ENCODE measurements at places on chromosomes 12 and 14.

DNA sequence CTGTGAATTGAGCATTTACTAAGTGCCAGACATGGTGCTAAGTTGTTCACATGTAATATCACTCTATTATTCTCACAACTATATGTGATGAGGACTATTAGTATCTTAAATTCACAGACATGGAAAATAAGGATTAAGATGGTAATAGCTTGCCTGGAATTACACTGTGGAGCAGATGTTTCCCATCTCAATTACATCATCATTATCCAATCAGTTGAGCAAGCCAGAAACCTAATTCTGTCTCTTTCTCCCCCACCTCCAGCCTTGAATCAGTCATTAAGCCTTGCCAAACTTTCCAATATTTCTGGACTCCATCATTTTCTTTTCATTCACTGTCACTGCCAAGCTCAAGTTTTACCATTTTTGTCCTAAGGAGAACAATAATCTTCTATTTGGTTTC lies 287.8 kb upstream of the KITLG start:
- DNase-seq = no peak

- no peak for DNase-seq
Observed at GRCh38 chr14:87679866-87680265, 313.1 kb downstream of the GALC start.

GRCh38 chr12:5546616-5547015 lies 114.7 kb downstream of the NTF3 start:
- no peak for DNase-seq

- DNase-seq = no peak
Observed at GRCh38 chr14:54680651-54681050, 113.7 kb downstream of the SAMD4A start.

DNA sequence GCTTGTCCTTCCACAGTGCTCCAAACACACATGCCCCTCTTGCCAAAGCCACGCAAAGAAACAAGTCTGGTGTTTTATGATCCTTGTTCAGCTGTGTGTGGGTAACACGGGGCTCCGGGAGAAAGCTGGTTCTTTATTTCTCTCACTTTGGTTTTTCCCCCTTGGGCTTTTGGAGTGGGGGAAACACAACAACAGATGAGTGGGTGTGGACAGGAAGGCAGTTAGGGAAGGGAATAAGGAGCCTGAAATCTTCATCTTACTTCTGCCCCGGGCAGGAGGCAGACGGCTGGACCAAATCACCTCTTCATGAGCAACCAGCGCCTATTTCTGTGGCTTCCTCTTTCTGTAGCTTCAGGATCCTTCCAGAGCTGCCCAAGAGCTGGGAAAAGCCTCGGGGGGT lies 218.5 kb downstream of the PHETA1 start:
- no peak for DNase-seq

DNA sequence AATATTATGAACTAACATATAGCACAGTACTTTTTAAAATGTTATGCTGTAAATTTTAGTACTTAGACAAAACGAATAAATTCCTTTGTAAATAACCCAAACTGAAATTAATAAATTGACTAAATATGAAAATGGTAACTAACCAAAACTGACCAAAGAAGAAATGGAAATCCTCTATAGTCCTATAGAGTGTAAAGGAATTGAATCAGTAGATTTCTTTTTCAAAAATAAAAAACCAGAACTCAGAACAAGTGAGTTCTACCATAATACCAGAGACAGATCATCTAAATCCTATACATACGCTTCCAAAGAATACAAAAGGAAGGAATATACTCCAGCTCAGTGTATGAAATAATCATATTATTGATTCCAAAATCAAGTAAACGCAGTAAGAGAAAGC lies 39.8 kb downstream of the TMPRSS12 start:
- no peak for DNase-seq

DNA sequence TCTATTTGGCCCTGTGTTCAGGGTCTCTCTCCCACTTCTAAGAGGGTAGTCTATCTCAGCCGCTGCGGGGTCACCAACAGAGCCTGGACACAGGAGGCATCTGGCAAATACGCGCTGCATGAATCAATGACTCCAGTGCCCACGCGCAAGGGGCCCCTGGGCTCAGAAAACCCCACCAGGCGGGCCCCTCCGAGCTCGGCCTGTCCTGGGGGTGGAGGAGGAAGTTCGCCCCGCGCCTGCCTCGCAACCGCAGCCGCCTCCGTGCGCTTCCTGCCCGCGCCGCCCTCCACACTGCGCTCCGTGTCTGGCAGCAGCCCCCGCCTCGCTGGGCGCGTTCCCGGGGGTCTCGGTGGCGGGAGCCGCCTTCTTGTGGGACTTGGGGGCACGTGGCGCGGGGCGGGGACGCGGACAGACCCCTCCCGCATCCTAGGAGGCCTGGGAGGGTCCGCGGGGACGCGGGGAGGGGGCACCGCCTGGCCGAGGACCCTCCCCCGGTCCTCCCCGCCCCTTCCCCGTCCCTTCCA lies 811 bp upstream of the FBRSL1 start:
- peak; percentile 85 for DNase-seq

GRCh38 chr12:8947737-8948136 lies 1.7 kb downstream of the M6PR start:
- no peak for DNase-seq

DNA sequence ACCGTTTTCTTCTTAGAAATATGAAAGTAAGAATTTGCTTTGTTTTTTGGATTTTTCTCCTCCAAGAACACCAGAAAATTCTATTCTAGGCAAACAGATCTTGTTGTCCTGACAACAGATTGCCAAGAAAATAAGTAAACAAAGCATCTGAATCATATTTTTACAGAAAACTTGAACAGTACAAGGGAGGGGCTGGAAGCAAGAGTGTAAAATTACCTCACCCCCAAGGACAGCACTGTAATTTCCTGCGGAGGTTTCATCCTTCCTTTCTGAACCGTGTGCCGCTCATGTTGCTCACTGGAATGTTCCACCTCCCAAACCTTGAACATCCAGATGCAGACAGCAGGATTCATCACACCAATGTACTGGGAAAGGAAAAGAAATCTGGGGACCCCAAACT lies 5.4 kb upstream of the CAMKK2 start:
- no peak for DNase-seq

DNA sequence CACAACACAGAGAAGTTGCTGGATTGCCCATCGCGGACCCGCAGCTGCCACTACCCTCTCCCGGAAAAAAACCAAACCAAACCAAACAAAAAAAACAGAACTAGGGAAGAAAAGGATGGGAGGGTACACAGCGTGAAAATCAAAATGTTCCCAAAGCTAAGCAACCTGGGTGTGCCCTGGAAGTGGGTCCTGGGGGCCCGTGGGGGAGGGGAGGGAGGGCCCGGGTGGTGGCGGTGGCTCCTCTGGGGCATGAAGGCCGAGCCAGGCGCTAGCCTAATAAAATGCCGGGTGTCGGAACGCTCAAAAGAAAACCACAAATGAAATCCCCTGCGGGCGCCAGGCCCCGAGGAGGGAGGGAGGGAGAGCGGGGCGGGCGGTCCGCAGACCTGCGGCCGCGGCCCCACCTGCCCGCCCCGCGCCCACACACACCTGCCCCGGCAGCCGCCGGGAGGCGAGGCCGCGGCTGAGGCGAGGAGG lies 787 bp downstream of the HECTD4 start:
- DNase-seq = no peak

DNA sequence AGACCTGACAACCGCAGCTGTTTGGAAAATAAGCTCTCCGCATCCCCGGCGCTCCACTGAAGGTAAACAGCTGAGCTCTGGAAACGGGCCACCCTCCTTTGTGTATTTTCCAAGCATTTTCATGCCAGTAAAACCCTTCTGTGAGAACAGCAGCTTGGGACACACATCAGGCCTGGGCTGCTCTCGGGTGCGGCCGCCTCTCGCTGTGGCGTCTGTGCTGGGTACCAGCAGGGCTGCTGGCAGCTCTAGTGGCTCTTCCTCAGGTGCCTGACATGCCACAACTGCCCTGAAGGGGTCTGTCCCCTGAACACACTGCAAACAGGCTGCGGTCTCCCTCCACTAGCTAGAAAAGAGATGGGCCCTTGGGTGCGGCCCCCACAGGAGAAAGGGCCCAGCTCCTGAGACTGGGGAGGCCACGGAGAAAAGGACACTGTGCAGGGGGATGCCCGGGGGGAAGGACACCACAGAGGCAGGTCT lies 96.3 kb downstream of the ITPK1 start:
- no peak for DNase-seq

DNA sequence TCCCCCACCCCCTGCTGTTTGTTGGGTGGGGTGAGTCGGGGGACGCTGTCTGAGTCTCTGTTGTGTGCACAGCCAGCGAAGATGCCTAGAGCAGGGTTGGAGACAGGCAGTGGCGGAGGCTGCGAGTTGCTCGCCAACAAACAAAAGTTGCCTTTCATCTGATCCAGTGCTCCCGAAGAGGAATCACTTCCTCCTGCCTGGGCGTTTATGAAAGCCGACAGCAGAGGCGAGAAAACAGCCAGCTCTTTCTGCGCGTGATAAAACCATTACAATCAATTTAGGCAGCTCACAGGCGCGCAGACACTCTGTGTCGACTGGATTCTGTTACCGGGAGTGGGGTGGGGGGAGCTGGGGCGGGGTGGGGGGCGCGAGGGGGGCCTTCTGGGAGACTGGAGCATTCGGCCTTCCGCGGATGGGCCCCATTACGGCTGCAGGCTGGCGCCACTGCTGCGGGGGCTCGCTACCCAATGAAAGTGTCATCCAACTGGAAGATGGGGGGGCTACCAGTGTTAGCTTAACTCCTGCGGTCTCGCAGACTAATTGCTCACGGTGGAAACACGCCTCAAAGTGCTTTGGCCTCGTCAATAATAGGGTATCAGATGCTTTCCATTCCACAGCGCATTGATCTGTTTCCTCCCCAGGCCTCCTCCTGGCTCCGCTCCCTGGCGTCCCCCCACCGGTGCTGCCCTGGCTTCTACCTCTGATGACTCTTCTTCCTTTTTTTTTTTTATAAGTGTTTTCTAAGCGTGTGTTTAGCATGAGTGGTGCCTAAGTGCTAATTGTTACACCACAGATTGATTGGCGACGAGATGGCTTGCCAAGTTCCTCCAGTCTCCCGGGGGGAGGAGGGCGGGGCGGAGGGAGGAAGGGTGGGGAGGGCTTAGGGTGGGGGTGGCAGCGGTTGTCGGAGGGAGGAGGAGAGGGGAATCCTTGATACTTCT lies 678.4 kb downstream of the MED13L start:
- DNase-seq = no peak

DNA sequence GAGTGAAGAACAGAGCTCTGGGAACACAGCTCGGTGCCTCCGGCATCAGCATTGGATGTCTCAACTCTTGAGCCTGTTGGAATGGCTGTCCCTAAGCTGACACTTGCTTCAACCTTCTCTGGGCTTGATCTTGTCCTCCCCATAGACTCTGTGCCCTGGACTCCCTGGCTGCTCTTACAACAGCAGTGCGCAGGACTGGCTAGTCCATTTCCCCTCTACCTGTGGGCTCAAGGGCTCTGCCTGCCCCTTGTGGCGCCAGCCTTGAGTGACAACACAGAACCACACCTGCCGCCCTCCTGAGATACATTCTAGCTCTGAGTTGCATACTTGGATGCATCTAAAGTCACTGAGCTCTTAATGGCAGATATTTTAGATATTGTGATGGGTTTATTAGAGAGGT lies 6.2 kb downstream of the CRADD start:
- no peak for DNase-seq

- DNase-seq = no peak
Observed at GRCh38 chr14:91284791-91285548, 40.5 kb upstream of the GPR68 start.

DNA sequence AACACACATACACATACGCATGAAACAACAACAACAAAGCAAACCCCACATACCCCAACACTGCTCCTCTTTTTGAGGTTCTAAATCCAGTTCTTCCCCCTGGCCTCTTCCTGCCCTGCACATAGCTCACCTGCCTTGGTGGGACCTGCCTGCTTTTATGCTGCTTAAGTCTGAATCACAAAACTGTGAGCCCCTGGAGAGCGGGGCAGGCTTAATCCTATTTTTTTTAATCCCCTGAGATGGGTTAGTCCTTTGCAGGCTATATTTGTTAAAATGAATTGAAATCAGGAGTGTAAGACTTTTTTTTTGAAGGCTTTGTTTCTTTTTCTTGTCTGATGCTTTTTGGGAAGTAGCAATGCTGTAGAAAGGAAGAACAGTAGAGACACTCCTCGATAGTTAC lies 84.6 kb upstream of the MAX start:
- no peak for DNase-seq

DNA sequence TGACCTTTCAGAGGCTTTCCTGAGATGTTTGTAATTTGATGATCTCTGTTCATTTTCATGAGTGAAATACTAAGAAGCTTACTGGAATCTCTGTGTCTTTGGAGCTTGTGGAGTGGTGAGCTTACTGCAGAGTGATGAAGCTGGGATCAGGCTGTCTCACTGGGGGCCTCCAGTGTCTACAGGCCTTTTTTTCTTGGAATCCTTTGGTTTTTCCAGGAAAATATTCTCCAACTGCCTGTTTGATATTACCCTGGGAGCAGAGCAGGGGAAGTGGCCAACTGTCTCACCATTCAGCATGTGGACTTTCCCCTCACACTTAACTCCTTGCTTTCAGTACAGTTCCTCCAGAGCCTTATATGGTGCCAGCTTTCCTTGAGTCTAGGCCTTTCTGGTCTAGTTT lies 62.0 kb upstream of the KCNA1 start:
- DNase-seq = no peak

DNA sequence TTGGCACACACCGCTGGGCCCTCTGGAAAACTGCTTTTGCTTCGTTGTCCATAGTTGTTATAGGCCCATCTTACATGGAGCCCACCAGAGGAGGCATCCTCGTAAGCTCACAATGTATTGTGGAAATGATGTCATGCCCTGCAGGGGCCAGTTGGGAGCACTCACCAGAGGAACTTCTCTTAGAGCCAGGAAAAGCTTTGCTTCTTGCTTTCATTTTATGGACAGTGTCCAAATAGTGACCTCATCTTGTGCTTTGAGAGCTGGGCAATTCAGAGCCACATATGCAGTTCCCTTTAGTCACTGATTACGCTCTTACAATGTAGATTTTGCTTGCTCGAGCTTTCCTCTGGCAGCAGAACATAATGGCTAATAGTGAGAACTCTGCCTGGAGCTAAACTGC lies 275.6 kb downstream of the AACS start:
- no peak for DNase-seq

DNA sequence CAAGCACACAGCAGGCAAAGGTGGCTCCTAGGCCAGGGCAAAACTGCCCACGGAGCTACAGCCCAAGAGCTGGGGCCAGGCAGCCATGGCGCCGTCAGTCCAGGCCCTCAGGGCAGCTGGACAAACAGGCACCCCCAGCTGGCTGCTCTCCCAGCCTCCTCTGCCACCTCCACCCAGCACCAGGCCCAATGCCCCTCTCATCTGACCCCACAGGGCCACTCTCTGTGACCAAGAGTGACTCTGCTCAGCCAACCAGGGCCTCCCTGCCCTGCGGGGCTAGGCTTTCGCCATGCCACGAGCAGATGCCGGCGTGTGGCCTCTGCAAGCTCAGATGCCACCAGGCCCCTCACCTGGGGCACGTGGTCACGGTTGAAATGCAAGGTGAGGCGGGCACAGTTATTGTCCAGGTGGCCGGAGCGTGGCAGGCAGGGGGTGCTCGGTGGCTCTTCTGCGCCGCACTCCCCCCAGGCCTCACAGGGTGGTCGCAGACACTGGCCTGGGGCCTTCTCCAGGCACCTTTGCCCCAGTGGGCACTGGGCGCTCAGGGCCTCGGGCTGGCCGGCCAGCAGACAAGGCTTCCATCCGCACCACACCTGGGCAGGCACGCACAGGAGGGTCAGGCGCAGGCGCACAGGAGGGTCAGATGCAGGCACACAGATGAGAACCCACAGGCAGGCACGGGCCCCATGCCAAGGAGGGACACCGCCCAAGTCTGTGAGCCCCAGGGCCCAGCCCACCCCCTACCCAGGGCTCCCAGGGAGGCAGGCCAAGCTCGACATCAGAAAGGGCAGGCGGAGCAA lies 23.0 kb downstream of the JAG2 start:
- DNase-seq = no peak

Data from activated CD8-positive, alpha-beta memory T cell treated with anti-CD3 and anti-CD28 coated beads for 24 hours (primary cell).